Thyroid gland (tissue), 4 donors: ENCODE measurements at places on chromosomes 16 and 17.

GRCh38 chr17:9912121-9913099, 7.3 kb upstream of the RCVRN start:
- no peak overlapping the region for H3K27ac ChIP-seq
- DNase-seq: no peak
- no peaks in the 10 kb centered on the region for H3K27me3 ChIP-seq
- H3K4me3 ChIP-seq: no peak overlapping the region
- H3K4me1 ChIP-seq: no peaks in the 10 kb centered on the region
- no peaks in the 10 kb centered on the region for H3K36me3 ChIP-seq

DNA sequence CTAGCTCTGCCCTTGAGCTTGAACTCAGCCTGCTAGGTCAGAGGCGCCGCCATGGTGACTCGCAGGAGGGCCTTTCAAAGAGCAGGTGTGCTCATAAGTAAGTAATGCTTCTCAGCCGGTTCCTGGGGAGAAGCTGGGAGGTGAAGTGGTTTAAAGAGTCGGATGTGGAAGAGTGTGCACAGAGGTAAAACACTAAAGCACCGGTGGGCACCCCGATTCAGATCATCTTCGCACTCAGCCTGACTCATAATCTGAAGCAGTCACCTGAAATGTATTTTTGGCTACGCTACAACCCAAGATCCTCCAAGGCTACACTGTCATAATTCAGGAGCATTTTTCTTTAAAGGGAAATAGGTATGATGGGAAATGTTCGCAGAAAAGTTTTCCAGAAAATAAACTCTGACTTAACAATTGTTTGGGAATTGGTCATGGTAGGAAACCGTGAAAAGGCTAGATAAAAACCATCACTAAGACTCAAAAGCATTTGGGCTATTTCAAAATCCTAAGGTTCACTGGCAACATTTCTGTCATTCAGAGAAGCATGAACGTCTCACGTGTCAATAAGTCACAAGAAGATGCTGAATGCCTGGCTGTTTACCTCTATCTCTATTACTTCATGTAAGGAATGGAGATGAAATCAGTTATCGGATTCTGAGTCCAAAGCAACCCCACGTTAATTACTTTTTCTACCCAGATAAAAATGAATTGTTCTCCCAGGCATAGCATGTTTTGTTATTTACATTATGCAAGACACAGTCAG, 17.8 kb downstream of the CDH8 start:
- no peak for DNase-seq
- H3K4me3 ChIP-seq: no peak overlapping the region
- no peaks in the 10 kb centered on the region for H3K36me3 ChIP-seq
- no peaks in the 10 kb centered on the region for H3K27me3 ChIP-seq
- no peak overlapping the region for H3K27ac ChIP-seq

DNA sequence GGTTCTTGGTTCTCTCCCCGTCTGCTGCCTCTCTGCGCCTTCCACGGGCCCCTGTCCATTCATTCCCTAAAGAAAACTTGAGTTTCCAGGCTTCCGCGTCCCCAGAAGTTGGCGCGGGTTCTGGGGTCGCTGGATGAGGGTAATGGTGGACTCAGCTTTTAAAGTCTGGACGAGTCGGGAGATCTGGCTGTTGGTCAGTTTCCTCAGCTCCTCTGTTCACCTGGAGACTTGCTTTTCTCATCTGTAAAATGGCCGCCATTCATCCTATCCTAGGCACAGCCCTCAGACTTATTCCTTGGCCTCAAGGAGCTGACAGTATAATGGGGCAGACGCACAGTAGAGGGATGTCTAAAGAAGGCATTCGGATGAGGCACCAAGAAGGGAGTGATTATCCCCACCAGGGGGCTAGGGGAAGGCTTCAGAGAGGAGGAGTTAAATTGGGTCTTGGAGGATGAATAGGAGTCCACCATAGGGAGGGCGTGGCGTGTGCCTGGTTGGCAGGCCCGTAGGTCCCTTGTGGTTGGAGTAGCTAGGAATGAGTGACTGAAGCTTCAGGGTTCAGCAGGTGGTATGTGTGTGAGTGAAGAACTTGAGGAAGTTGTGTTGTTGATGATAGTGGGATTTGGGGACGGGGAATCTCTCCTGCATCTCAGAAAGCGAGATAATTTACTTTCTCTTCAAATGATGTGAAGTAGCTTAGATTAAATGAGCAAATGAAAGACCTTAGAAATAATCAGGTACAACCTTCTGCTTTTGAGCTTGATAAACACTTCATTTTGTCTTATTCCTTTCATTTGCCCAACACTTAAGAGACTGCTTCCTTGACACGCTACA, 652 bp downstream of the VPS35L start:
- peaks cover 11% of the 10 kb centered on the region for H3K4me1 ChIP-seq
- peak overlapping the region; percentile 92 for H3K27ac ChIP-seq
- H3K36me3 ChIP-seq: no peaks in the 10 kb centered on the region
- no peaks in the 10 kb centered on the region for H3K27me3 ChIP-seq
- no peak for DNase-seq
- peak overlapping the region; percentile 63 for H3K4me3 ChIP-seq

GRCh38 chr16:77353587-77354263, 81.1 kb downstream of the ADAMTS18 start:
- H3K27ac ChIP-seq: no peak overlapping the region
- no peak for DNase-seq
- no peak overlapping the region for H3K4me3 ChIP-seq
- H3K36me3 ChIP-seq: no peaks in the 10 kb centered on the region
- H3K27me3 ChIP-seq: no peaks in the 10 kb centered on the region
- H3K4me1 ChIP-seq: peaks cover 4% of the 10 kb centered on the region

DNA sequence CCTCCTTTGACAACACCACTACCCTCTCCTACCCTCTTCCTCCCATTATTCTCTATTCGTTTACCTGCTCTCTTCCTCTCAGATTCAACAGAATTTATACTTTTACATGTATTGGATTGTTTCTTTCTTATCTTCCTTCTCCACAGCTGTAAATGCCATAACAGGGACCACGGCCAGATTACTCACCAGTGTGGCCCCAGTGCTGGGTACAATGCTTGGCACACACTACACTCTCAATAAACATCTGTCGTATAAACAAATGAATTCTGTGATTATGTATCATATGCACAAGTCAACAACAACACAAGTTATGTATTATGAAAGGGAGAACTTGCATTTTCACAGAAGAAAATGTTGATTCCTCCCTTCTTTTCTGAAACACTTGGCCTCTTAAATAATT, 20.0 kb downstream of the AARSD1 start:
- H3K36me3 ChIP-seq: no peaks in the 10 kb centered on the region
- H3K27me3 ChIP-seq: no peaks in the 10 kb centered on the region
- no peak for DNase-seq
- peaks cover 14% of the 10 kb centered on the region for H3K4me1 ChIP-seq
- H3K27ac ChIP-seq: no peak overlapping the region
- no peak overlapping the region for H3K4me3 ChIP-seq

DNA sequence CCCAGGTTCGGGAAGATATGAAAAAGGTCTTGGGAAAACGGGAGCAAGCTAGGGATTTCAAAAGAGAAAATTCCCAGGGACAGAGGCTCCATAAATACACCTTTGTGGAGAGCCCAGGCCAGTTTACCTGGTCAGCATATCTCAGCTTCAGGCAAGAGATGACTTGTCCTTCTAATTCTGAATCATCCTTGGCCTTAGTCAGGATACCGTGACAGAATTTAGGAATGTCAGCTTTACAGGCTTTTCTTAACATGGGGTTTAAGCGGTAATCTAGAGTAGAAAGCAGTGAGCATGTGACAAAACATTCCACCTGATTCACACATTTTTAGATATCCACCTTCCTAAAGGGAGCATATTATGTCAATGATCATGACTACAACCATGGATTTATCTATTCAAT, 41.1 kb upstream of the CLEC18B start:
- no peaks in the 10 kb centered on the region for H3K27me3 ChIP-seq
- no peak overlapping the region for H3K4me3 ChIP-seq
- H3K4me1 ChIP-seq: no peaks in the 10 kb centered on the region
- DNase-seq: no peak
- peaks cover 39% of the 10 kb centered on the region for H3K36me3 ChIP-seq

DNA sequence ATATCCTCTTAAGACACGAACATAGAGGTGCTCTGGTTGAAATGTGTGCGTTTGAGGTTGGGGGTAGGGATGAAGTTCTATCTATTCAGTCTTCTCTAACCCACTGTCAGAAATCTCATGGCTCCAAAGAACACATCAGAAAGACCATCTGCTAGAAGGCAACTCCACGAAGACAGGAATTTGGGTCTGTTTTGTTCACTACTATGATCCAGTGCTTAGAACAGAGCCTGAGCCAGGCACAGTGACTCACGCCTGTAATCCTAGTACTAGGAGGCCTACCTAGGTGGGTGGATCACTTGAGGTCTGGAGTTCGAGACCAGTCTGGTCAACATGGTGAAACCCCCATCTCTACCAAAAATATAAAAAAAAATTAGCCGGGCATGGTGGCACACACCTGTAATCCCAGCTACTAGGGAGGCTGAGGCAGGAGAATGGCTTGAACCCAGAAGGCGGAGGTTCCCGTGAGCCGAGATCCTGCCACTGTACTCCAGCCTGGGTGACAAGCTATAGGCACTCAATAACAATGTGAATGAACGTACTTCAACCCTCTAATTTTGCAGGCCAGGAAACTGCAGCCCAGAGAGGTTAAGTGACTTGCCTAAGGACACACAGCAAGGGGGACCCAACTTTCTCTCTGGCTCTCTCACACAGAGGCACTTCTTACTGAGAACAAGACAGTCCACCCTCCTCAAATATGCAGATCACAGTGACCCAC, 2.3 kb downstream of the CASKIN2 start:
- H3K4me3 ChIP-seq: no peak overlapping the region
- no peaks in the 10 kb centered on the region for H3K27me3 ChIP-seq

DNA sequence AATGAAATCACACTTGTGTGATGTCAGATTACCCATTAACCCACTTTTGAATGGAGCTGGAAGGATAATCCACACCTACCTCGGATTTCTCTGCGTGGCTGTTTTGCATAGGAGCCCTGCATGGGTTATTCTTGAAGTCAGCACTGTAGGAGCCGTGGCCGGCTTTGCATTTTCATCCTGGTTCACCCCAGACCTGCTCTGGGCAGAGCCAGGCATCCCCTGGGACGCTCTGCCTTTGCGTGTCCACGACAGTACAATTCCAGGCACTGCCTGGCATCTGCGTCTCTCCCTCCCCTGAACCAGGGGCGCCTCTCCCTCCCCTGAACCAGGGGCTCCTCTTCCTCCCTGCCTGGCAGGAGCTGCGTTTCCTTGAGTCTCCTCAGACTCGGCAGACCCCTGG, 29.7 kb upstream of the ZNF750 start:
- no peaks in the 10 kb centered on the region for H3K27me3 ChIP-seq
- peaks cover 68% of the 10 kb centered on the region for H3K4me1 ChIP-seq
- H3K27ac ChIP-seq: peak overlapping the region; percentile 80
- no peak for DNase-seq
- peaks cover 4% of the 10 kb centered on the region for H3K36me3 ChIP-seq

- DNase-seq: no peak
- no peak overlapping the region for H3K27ac ChIP-seq
- H3K4me1 ChIP-seq: no peaks in the 10 kb centered on the region
These were observed 399.7 kb upstream of the RBFOX1 start for GRCh38 chr16:6932871-6933385.

- H3K4me1 ChIP-seq: no peaks in the 10 kb centered on the region
- no peaks in the 10 kb centered on the region for H3K27me3 ChIP-seq
- H3K36me3 ChIP-seq: peaks cover 7% of the 10 kb centered on the region
- H3K27ac ChIP-seq: no peak overlapping the region
These were observed 8.3 kb upstream of the GEMIN4 start for GRCh38 chr17:760371-760770.

- no peaks in the 10 kb centered on the region for H3K36me3 ChIP-seq
- DNase-seq: no peak
These were observed 31.5 kb downstream of the ANKFY1 start for GRCh38 chr17:4232168-4232813.

- no peak overlapping the region for H3K4me3 ChIP-seq
- no peaks in the 10 kb centered on the region for H3K36me3 ChIP-seq
- peaks cover 13% of the 10 kb centered on the region for H3K4me1 ChIP-seq
These were observed 3.2 kb upstream of the PRPSAP1 start for GRCh38 chr17:76356803-76357456.

GRCh38 chr17:58976541-58976940, 130.1 kb downstream of the TRIM37 start:
- no peak overlapping the region for H3K4me3 ChIP-seq
- H3K27ac ChIP-seq: no peak overlapping the region
- no peaks in the 10 kb centered on the region for H3K36me3 ChIP-seq

DNA sequence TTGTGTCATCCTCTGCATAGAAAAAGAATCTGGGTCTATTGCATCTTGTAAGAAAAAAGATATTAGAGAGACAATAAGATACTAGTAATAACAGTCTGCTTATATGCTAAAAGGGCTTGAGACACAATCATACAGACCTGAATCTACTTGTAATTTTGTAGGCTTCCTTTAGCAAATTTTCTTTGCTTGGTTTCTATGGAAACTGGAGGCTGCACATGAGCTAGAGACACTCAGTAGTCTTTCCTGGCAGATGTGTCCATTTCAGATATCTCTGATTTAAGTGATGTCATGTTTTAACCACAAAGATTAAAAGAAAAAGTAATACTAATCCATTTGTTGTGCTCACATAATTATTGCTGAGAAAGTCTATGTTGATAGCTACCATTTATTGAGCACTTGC, 123.9 kb upstream of the GNAO1 start:
- H3K27ac ChIP-seq: no peak overlapping the region
- no peak overlapping the region for H3K4me3 ChIP-seq
- no peaks in the 10 kb centered on the region for H3K36me3 ChIP-seq

GRCh38 chr17:12227547-12227946, 206.9 kb downstream of the MAP2K4 start:
- no peak for DNase-seq
- H3K4me1 ChIP-seq: peaks cover 8% of the 10 kb centered on the region
- no peak overlapping the region for H3K27ac ChIP-seq

DNA sequence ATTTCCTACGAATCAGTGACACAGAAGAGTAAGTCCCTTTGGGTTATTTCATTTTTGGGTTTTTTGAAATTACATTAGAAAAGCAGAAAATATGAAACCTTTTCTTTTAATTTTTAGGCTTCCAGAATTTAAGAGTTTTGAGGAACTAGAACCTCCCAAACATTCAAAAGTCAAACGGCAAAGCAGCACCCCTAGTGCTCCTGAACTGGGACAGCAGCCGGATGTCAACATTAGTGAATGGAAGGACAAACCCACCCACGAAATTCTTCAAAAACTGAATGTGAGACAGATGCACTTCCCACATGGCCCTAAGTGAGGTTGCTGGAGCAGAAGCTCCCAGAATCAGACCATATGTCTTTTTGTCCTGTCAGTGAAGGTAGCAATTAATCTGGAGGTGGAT, 199.4 kb downstream of the PHKB start:
- no peak for DNase-seq
- H3K27ac ChIP-seq: no peak overlapping the region

GRCh38 chr16:58863042-58863441, 128.9 kb upstream of the GOT2 start:
- no peaks in the 10 kb centered on the region for H3K36me3 ChIP-seq
- no peaks in the 10 kb centered on the region for H3K27me3 ChIP-seq
- no peak overlapping the region for H3K4me3 ChIP-seq
- no peak overlapping the region for H3K27ac ChIP-seq
